ENCODE measurements at places on chromosomes 2 and 18.

DNA sequence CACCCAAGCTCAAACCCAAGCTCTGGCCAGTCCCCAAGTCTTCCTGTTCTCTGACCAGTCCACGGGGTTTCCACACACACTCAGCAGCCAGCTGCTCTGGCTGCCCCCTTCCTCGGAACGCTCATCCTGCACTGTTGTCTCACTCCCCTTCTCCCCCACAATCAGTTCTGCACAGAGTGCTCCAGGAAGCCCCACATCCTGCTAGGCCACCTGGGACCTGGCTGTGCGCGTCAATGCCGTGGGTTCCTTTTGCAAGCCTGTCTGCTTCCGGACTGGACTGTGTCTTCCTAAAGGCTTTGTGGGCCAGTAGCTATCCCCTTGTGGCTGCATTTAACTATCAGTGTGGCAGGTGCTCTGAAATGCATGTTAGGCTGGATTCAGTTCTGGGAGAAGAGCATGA lies 605.0 kb upstream of the RAB6C start:
- no peak for DNase-seq

- DNase-seq: no peak
These were observed 3.6 kb downstream of the ALK start for GRCh38 chr2:29917781-29918180.

DNA sequence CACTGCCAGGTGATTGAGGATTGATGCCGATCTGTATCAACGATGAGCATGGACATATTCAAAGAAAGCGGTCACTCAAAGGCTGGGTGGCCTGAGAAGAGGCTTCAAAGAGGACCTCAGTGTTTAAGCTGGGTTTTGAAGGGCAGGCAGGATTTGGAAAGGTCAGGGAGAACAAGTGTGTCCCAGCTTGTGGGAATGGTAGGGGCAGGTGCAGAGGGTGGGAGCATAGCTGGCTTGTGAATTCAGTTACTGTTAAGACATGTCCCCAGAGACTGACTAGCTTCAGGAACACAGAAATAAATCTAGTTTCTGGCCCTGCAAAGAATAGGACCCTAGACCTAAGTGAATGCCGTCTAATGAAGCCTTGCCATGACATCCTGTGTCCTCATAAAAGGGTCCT lies 363.4 kb downstream of the CLIP4 start:
- no peak for DNase-seq

DNA sequence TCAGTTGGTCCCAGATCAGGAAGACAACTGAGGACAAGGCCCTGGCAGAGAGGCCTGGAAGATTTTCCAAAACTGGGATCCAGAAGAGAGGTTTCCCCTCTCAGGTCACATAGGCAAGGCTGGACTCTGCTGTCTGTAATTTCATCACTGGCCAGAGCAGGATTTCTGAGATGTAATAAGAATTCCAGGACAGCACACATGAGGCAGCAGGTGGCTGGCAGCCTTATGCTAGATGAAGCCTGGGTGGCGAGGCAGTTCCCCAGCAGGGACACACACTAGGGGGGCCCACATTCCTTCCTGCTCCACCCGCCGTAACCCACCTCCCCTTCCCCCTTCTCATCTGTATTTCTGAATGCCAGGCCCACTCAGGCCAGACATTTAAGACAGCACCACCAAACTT lies 98.6 kb downstream of the HNRNPLL start:
- no peak for DNase-seq

GRCh38 chr2:54318821-54319220 lies 62.8 kb upstream of the TSPYL6 start:
- no peak for DNase-seq

GRCh38 chr18:76709659-76710645 lies 112.4 kb upstream of the ZNF236 start:
- DNase-seq: peak; percentile 53

GRCh38 chr2:1656326-1656960 lies 87.9 kb downstream of the PXDN start:
- DNase-seq: no peak

- DNase-seq: no peak
These were observed 36.0 kb downstream of the BCL11A start for GRCh38 chr2:60517446-60517845.

DNA sequence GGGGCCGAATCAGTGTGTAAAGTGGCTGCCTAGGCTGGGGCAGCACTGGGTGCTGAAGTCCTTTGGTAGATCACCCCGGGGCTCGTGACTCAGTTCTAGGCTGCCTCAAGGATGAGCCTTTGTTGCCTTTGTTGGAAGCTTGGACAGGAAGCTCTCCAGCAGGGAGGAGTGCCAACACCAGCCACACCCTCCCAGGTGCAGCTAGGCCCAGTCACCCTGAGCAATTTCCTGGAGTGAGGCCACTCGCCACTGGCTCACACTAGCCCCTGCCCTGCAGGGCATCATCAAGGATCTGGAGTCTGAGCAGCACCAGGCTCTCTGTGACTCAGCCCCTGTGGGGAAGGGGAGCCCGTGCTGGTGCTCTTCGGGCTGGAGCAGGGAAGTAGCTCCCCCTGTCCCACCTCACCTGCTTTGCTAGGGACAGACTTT lies 6.7 kb upstream of the SDC1 start:
- DNase-seq: no peak

- DNase-seq: no peak
These were observed 176.9 kb upstream of the SLC39A10 start for GRCh38 chr2:195480121-195480520.

DNA sequence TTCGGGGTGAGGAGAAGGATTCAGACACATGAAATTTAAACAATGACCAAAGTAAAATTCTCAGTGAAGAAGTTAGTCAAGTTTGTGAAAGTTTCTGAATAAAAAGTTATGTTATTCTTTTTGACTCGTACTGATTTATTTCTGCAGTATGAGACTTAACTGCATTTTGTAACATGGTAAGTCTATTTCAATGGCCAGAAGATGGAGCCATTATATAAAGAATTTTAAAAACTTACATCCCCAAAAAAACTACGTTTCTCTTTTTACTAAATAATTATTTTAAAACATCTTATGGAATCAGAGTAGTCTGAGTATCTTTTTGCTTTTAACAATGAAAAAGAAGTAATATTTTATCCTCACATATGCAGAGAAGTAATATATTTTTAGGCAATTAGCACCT lies 51.4 kb upstream of the SCN1A start:
- no peak for DNase-seq

- DNase-seq: peak; percentile 87
These were observed 82.1 kb upstream of the POMC start for GRCh38 chr2:25250331-25251070.

GRCh38 chr2:144780983-144781382 lies 261.1 kb upstream of the ZEB2 start:
- no peak for DNase-seq

DNA sequence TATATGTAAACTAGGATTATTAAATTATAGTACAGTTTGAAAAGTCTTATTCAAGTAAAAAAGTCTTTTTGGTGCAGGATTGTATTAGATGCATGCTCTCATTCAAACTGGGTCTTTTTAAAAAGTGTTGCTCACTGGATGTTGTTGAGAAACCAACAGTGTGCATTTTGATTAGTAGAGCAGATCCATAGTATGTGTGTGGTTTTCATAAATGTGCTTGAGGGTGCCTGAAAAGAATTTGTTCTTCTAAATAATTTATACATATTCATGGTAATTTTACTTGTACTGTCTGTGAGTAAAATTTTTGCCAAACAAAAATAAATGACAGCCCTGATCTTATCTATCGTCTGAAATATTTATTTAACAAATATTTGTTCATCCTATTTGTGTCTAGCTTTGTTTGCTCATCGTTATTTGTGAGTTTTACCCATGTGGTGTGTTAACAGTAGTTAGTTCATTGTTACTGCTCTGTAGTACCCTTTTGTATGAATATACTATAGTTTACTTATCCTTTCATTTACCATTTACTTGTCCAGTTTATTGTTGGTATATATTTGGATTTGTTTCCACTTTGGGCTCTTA lies 50.4 kb downstream of the PTPN4 start:
- no peak for DNase-seq

GRCh38 chr2:161415034-161415986 lies 787 bp upstream of the TBR1 start:
- no peak for DNase-seq

DNA sequence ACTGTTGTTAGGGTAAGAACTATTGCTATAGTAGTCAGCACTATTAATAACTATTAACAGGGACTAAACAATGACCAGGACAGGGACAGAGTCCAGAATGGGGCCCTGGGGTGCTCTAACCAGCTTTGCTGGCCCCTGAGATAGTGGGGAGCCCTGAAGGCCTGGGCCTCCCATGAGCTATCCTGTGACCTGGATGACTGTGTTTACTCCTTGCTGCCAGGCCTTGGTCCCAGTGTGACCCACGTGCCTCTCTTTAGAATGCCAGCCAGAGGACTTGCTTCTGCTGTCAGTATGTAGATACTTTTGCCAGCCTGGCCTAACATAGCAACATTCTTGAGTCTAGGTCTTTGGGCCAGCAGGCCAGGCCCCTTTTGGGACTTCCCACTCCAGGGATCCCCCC lies 11.4 kb downstream of the CDK5R2 start:
- DNase-seq: no peak

Measured in putamen (tissue), 1 donor.